ENCODE measurements at places on chromosomes 12 and 14. TPM values are rescaled to one million over a fixed set of nuclear protein-coding genes. Genes with fewer than 3 reads are reported as not detected.

The CCDC196 gene
- polyA plus RNA-seq = not detected

The RNF212B gene
- not detected for polyA plus RNA-seq

The LIN7A gene
- 9.1 TPM for polyA plus RNA-seq

The LRRK2 gene
- polyA plus RNA-seq = 0.17 TPM

The SPIC gene
- not detected for polyA plus RNA-seq

The DHH gene
- 0.07 TPM for polyA plus RNA-seq

The GARIN6 gene
- not detected for polyA plus RNA-seq

The PKP2 gene
- polyA plus RNA-seq = 0.11 TPM

The HRK gene
- not detected for polyA plus RNA-seq

The NINJ2 gene
- not detected for polyA plus RNA-seq

The TSPAN8 gene
- polyA plus RNA-seq = not detected

The DCN gene
- polyA plus RNA-seq = 792 TPM

The ANO2 gene
- not detected for polyA plus RNA-seq

The NUAK1 gene
- 4.9 TPM for polyA plus RNA-seq

The LAG3 gene
- 0.41 TPM for polyA plus RNA-seq

The ACOT6 gene
- polyA plus RNA-seq = not detected

The BCL11B gene
- not detected for polyA plus RNA-seq

The EML5 gene
- polyA plus RNA-seq = 8.1 TPM

The FITM1 gene
- polyA plus RNA-seq = not detected

The CFAP251 gene
- 7.8 TPM for polyA plus RNA-seq

The YY1 gene
- polyA plus RNA-seq = 21.7 TPM

The DAO gene
- polyA plus RNA-seq = not detected

The KRT80 gene
- 3.4 TPM for polyA plus RNA-seq

The PRKAG1 gene
- 81.1 TPM for polyA plus RNA-seq

The CBX5 gene
- 18.0 TPM for polyA plus RNA-seq

The GDF3 gene
- not detected for polyA plus RNA-seq

The WNT5B gene
- polyA plus RNA-seq = 98.8 TPM

The GNB3 gene
- polyA plus RNA-seq = 20.5 TPM

The BMAL2 gene
- polyA plus RNA-seq = 11.0 TPM

The CLEC2A gene
- not detected for polyA plus RNA-seq

The C12orf54 gene
- not detected for polyA plus RNA-seq

The LRIG3 gene
- 23.6 TPM for polyA plus RNA-seq

The OTUB2 gene
- 1.1 TPM for polyA plus RNA-seq

The IFNG-AS1 gene
- not detected for polyA plus RNA-seq

The PSMB11 gene
- not detected for polyA plus RNA-seq

The OTOGL gene
- 0.10 TPM for polyA plus RNA-seq

The GPR68 gene
- polyA plus RNA-seq = 0.94 TPM

The MUCL1 gene
- polyA plus RNA-seq = not detected

The LRFN5 gene
- 1.8 TPM for polyA plus RNA-seq

The MGAT4C gene
- not detected for polyA plus RNA-seq

The CACNA1C gene
- polyA plus RNA-seq = 2.6 TPM

The MANSC1 gene
- polyA plus RNA-seq = 1.9 TPM

The TAS2R8 gene
- not detected for polyA plus RNA-seq

The GLIPR1L1 gene
- polyA plus RNA-seq = not detected

The JDP2 gene
- 39.7 TPM for polyA plus RNA-seq

The GPR65 gene
- not detected for polyA plus RNA-seq

The PSME1 gene
- polyA plus RNA-seq = 97.9 TPM

The CD69 gene
- not detected for polyA plus RNA-seq

The VDR gene
- polyA plus RNA-seq = 10.8 TPM

The INHBC gene
- polyA plus RNA-seq = 0.06 TPM

The AEBP2 gene
- 11.7 TPM for polyA plus RNA-seq

The TAS2R31 gene
- polyA plus RNA-seq = 0.24 TPM

The HPD gene
- polyA plus RNA-seq = 0.14 TPM

The GPR137C gene
- 0.77 TPM for polyA plus RNA-seq
